Stimulated activated CD8-positive, alpha-beta memory T cell treated with anti-CD3 and anti-CD28 coated beads, Interleukin-7, amount 100 ng/mL, for 1 hour (primary cell): ENCODE measurements at places on chromosomes 2 and 18.

DNA sequence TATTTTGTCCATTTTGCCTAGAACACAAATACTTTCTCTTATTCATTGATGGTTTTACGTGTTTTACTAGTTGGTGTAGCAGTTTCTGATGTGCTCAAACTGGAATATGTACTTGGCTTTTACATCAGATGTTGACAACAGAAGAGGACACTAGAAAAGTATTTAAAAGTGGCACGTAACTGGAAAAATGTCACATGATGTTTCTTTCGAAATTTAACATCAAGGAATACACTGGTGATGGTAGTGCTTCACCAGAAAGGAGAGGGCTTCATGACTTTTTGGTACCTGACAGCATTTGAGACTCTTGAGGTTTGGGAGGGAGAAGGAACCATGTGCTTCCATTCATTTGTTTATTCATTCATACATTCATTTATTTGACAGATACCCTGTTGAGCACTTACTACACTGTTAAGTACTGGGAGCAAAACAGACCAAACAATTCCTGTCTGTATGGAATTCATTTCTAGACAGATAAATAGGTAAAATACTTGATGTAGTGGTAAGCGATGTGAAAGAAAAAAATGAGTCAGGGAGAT lies 1.5 kb downstream of the GIGYF2 start:
- DNase-seq, result no peak

GRCh38 chr2:141889788-141890187 lies 241.0 kb downstream of the LRP1B start:
- no peak for DNase-seq

DNA sequence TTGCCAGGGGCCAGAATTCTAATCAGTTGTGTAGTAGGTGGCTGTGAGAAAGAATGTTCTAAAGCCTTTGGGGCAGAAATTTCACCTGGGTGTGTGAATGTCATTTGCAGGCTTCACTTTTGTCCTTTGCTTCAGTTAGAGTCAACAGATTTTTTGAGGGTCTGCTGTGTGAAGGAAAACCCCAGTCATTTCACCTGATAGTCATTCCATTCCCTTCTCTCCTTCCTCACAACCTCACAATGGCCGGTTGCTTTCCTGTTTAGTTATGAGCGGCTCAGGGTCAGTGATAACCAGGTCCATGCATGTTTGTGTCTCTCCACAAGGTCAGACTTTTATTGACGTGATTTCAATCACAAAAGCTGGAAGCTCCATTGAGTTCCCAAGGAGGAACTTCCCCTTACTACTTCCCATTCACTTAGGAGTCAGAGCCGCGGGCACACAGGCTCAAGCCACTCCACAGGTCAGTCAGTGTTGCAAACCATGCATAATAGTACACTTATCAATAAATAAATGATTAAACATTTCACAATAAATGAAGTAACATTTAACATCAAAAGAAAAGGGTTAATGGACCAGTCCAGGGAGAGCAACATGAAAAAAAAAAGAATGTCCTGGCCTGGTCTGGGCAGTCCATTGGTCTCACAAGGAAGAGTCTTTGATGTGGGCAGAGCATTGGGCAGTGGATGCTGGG lies 74.3 kb downstream of the NPAS2 start:
- no peak for DNase-seq

- DNase-seq, result no peak
These were observed 35.4 kb downstream of the SFXN5 start for GRCh38 chr2:73035899-73036711.

- DNase-seq, result no peak
These were observed 82.9 kb downstream of the ACTR3 start for GRCh38 chr2:113972766-113973165.

DNA sequence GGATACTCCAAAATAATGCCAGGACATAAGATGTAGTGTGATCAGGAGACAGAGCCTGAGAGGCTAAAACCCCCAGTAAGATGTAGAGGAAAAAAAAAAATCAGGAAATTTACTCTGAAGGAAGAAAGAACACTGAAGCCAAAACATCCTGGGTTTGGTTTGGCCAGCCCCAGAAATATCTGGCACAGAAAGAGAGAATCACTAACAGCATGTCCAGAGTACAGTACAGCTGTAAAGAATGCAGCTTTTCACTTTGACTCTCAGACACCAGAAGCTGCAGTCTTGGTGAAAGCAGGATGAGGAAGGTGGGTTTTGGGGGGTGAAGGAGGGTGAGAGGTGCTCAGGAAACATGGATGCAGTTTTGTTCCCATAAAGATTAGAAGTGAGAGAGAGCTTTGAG lies 1577.7 kb upstream of the ACVR2A start:
- DNase-seq, result no peak

GRCh38 chr2:96449174-96449573 lies 56.0 kb downstream of the NEURL3 start:
- DNase-seq, result no peak

DNA sequence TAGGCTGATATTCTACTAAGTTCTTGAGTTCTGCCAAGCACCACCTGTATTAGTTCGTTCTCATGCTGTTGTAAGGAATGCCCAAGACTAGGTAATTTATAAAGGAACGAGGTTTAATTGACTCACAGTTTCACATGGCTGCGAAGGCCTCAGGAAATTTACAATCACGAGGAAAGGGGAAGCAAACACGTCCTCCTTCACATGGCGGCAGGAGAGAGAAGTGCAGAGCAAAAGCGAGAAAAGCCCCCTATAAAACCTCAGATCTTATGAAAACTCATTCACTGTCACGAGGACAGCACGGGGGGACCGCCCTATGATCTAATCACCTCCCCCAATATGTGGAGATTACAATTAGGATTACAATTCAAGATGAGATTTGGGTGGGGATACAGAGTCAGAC lies 47.7 kb upstream of the YWHAQ start:
- DNase-seq, result no peak

DNA sequence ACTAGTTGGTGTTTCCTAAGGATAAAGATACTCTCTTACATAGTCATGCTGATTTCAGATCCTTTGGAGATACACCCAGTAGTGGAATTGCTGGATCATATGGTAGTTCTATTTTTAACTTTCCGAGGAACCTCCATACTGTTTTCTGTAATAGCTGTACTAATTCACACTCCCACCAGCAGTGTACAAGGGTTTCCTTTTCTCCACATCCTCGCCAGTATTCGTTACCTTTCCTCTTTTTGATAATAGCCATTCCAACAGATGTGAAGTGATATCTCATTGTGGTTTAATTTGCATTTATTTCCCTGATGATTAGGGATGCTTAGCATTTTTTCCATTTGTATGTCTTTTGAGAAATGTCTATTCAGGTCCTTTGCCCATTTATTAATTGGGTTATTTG lies 34.0 kb downstream of the ACTR2 start:
- no peak for DNase-seq

- no peak for DNase-seq
These were observed 21.1 kb downstream of the HDAC4 start for GRCh38 chr2:239379641-239380170.

GRCh38 chr2:12597610-12598009 lies 119.1 kb upstream of the TRIB2 start:
- no peak for DNase-seq

- no peak for DNase-seq
These were observed 9.5 kb upstream of the KCNG3 start for GRCh38 chr2:42503291-42503690.

GRCh38 chr2:241810307-241811200 lies 1.6 kb downstream of the NEU4 start:
- no peak for DNase-seq

- DNase-seq, result no peak
These were observed 96.8 kb downstream of the VAPA start for GRCh38 chr18:10010611-10011015.

GRCh38 chr2:102664471-102664909 lies 45.1 kb downstream of the SLC9A2 start:
- no peak for DNase-seq

DNA sequence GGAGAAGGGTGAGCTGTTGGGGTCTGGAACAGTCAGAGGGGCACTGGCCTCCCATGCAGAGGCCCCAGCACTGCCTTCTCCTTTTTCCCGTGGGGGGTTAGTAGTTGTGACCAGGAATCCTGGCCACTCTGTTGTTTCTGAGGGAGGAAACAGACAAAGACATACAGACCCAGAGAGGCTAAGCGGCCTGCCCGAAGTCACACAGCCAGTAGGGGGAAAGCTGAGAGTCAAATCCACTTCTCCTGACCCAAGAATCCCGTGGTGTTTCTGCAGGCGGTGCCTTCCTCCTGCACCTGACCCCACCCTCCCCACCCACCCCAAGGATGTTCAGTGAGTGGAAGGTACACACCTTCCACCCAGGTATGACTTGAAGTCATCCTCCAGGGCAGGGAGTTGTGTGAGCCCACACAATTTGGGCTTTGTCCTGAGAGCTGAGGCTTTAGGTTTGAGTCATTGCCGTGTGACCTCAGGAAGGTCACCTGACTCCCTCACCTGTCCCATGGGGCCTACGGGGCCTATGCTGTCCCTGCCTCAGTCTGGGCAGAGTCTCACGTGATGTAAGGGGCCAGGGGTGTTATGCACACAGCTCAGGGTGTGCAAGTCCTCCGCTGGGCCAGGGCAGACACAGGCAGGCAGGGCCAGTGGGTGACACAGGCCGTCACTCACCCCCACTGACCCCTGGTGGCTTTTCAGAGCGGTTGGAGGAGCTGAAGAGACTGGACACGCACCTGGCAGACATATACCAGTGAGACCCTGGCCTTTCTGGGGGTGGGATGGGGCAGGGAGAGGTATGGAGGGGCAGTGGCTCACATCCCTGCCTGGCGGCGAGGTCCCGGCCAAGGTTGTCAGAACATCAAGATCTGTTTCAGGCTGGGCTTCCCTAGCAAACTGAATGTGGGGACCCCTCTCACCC lies 5.0 kb downstream of the NT5DC4 start:
- DNase-seq, result no peak

DNA sequence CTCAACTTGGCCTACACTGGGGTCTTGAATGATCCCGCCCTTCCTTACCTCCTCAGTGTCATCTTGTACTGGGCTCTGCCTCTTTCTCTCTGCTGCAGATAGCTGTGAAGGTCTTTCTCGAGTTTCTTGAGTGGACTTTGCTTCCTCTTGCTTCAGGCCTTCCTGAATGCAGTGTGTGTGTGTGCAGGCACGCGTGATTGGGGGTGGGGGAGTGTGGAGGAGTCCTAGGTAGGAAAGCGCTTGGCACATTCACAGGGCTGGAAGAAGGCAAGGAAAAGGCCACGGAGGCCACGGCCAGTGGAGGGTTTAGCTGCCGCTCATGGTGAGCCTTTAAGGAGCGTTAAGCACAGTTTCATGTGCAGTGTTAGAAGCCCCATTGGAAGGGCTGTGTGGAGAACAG lies 5.5 kb downstream of the RALB start:
- no peak for DNase-seq

GRCh38 chr2:43759195-43759594 lies 14.6 kb upstream of the DYNC2LI1 start:
- no peak for DNase-seq

DNA sequence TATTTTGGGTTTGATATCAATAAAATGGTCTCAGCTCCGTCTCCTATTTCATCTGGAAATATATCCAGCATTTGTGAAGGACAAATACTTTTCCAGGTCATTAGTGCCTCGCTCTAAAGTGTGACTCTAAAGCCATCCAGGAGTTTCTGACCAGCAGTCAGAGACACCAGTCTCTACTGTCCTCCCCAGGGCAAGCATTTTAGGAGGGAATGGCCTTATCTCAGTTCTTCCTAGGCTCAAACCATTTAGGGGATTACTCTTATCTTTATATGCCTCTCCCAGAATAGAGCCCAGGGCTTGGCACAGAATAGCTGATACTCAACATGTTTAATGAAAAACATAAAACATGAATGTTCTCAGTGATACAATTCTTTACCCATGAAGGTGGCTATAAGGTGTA lies 187.6 kb downstream of the NAPG start:
- no peak for DNase-seq

DNA sequence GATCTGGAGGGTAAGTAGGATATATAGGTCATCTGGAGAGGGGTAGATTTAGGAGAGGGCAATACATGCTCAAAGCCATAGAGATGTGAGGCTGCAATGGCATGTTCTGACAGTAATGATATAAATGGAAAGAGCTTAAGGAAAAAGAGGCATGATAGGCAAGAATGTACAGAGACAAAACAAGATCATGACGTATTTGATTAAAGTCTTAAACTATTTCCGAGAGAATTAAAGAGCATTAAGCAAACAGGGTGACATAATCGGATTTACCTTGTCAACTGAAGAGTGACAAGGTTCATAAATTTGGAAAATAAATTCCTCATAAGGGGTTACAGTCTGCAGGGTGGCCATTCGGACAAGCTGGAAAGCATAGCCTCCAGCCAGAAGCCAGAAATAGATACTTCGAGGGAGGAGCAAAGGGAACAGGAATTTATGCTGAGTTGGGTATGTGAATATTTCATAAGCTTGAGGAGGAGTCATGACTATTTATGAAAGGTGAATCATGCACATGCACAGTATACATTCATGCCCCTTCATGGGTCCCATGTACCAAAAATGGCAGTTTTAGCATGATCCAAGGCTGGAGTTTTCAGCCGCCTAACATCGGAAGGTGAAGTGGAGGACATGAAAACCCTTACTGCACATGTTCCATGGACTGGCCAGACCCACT lies 396.2 kb upstream of the VWC2L start:
- no peak for DNase-seq

- DNase-seq, result no peak
These were observed 221.1 kb upstream of the NRP2 start for GRCh38 chr2:205461169-205461568.

DNA sequence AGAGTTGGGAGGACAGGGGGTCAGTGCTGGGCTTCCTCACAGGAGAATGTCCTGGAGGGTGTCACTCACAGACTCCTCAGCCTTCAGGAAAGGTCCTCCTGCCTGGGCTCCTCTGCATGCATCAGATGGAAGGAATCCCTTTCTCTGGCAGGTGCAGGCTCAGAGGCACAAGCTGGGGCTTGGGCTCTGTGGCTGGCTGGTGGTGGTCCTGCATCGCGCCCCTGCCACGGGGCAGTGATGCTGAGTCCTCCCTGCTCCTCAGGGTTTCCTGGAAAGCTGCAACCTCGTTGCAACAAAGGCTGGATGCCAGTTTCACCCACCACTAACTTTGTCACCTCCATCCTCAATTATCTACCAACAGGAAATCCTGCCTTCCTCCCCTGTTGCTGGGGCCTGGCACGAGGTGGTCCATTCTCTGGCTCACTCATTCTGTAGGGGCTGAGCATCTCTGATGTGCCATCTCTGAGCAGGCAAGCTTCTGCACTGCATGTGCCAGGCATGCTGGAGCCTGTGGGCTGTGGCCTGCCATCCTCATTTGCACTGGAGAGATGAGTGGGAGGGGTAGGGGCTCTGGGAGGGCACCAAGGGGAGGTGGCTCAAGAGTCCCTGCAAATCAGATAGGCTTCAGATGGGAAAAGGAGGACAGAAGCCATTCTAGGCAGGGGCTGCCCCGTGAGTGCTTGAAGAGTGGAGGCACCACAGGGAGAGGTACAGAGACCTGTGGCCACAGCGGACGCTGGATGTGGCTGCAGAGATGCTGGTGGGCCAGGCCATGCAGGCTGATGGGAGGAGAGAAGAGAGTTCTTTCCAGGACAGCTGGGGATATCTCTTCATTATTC lies 272.6 kb upstream of the HS6ST1 start:
- no peak for DNase-seq

- DNase-seq, result no peak
These were observed 62.8 kb upstream of the SLC39A10 start for GRCh38 chr2:195594248-195594647.
